ENCODE measurements at places on chromosomes 3 and 15.

GRCh38 chr3:138849222-138849940 lies 14.7 kb upstream of the PIK3CB start:
- DNase-seq, result no peak

GRCh38 chr3:189937302-189938127 lies 183.2 kb downstream of the P3H2 start:
- no peak for DNase-seq

- DNase-seq, result peak; percentile 37
These were observed 69.9 kb upstream of the GOLIM4 start for GRCh38 chr3:168165390-168166269.

- DNase-seq, result no peak
These were observed 5.1 kb downstream of the MIX23 start for GRCh38 chr3:122377975-122378374.

DNA sequence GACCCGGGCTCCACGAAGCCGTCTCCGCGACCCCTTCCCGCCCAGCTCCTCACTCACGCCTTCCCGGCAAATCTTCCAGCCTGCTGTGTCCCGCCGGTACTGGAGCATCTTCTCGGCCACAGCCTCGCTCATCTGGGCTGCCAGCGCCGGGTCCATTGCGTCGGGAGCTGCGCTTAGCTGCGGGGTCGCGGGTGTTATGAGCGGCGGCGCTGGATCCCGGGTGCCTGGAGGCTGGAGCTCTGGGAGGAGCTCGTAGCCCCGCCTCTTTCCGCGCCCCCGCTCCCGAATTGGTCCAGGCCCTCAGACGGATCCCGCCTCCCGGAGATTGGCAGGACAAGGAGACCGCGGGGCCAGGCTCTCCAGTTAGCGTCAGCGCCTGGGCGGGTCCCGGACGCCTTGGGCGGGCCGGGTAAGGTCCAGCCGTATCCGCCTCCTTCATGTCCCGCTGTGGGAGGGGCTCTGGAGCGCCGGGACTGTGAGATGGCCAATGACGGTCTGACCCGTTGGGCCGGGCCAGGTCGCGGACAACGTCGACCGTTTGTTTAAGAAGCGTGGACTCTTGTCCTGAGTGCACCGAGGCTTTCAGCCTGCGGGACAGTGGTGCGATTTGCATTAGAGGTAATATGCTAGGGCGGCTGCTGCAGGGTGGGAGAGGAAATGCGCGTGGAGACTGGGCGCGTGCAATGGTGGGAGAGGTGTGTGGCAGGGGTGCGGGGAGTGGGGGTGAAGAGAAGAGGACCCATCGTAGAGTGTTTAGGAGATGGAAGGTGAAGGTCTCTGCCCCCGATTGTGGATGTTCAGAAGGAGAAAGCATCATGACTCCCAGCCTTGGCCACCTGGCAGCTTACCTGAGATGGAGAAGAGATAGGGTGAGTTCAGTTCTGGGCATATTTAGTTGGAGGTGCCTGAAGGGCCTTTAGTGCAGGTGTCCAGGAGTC lies at the start of gene STARD5:
Gene STARD5 (minus strand): TSS at position 198 of the 938 bp plus-strand sequence. CDS start 42 bp downstream, at position 156.
- DNase-seq, result peak; percentile 49

DNA sequence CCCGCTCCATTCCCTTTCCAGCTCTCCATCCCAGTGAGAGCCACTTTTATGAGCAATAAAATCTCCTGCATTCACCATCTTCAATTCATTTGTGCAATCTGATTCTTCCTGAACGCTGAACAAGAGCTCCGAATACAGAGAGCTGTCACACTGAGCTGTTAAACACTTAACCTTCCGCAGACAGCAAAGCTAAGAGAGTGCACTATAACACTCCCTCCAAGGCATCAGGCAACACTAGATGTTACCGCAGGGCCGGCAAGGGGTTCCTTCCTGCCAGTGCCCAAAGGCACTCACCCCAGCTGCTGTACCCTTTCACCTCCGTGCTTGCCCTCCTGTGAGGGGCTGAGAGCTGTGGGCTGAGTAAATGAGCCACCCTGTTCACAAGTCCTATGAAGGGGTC lies 85.6 kb downstream of the BCHE start:
- no peak for DNase-seq

DNA sequence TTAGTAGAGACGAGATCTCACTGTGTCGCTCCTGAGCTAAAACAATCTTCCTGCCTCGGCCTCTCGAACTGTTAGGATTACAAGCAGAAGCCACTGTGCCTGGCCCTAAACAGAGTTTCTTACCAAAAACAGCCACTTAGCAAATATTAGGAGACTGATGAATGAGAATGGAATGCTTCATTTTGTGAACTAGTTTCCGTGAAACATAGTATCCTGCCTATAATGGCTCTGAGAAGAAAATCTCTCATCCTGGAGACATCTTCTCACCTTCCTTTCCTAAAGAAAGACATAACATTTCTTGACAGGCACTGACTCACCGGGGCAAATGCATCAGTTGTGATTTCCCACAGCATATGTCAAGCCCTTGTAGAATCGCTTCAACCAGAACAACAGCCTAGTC lies 44.9 kb downstream of the GJD2 start:
- DNase-seq, result no peak

GRCh38 chr15:66565741-66566144 lies at the start of gene LCTL:
LCTL (minus strand) TSS chr15:66565998; CDS start chr15:66565365, 633 bp downstream.
- DNase-seq, result no peak

GRCh38 chr15:98905963-98906711 lies 101.5 kb downstream of the PGPEP1L start:
- DNase-seq, result no peak
